ENCODE measurements at places on chromosomes 2 and 18. TPM values are rescaled to one million over a fixed set of nuclear protein-coding genes. Genes with fewer than 3 reads are reported as not detected.
A peak's percentile ranks its signal among the peaks of the same experiment; 100 is the strongest.

DNA sequence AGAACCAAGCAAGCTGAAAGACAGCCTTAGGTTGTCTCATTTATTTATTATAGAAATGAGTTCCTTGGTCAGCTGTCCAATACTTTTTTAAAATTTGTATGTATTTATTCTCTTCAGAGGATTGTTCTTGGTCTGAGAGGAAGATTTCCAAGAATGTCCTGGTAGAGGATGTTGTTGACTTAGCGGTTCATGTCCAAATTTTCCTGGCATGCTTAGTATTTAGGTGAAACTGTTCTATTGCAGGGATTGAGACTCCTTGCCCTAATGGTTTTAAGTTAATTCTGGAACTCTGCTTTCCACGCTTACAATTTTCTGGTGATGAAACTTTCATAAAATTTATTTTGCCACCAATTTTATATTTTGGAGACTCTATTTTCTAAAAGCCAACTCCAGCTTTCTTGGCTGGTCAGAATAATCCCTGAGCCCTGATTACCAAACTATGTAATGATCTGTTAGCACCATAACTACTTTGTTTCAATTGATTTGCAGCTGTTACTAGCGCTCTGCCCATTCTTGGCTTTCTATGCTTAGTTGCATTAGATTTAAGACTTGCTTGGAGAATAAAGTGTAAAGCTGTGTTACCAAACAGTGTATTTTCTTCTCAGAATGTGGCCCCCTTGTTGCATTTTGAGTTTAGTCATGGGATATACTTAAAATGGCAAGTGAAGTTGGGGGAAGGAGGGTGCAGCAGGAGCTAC is 1868.8 kb upstream of the CELF4 start:
- no peaks in the 10 kb centered on the region for H3K27me3 ChIP-seq
- H3K4me3 ChIP-seq = no peak overlapping the region
- no peak for DNase-seq
- no peaks in the 10 kb centered on the region for H3K36me3 ChIP-seq
- H3K27ac ChIP-seq = no peak overlapping the region

- H3K27me3 ChIP-seq = no peaks in the 10 kb centered on the region
- no peaks in the 10 kb centered on the region for H3K4me1 ChIP-seq
- DNase-seq = no peak
- H3K36me3 ChIP-seq = no peaks in the 10 kb centered on the region
- H3K4me3 ChIP-seq = no peak overlapping the region
These were observed 76.2 kb upstream of the MYO3B start for GRCh38 chr2:170101789-170102188.

- H3K4me3 ChIP-seq = no peak overlapping the region
- no peak overlapping the region for H3K27ac ChIP-seq
- H3K27me3 ChIP-seq = no peaks in the 10 kb centered on the region
- H3K4me1 ChIP-seq = peaks cover 12% of the 10 kb centered on the region
These were observed 47.6 kb upstream of the FHL2 start for GRCh38 chr2:105446501-105446900.

DNA sequence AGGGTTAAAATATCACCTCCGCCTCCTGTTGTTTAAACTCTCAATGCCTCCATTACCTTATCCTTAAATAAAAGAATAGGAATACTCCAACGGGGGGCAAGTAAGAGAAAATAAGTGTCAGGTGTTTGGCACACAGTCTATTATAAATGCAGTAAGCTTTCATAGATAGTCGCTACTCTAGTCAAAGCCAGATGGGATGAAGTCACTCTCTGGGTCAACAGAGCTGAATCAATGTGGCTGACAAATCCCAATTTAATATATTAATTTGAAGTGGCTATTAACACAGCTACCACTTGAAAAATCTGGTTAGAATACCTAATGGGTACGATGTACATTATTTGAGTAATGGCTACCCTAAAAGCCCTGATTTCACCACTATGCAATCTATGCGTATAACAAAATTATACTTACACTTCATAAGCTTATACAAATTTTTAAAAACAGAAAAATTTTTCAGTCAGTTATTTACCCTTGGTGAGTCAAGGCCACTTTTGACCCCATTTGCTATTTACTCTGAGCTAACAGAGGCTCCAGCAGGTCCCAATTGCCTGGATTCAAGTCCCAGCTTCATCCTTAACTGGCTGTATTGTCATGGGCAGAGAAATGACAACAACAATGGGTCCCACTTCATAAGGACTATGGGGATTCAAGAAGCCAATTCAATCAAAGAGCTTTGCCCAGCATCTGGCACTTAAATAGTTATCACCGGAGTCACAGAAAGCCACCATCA is 167.5 kb upstream of the PID1 start:
- H3K27me3 ChIP-seq = no peaks in the 10 kb centered on the region
- H3K4me1 ChIP-seq = no peaks in the 10 kb centered on the region
- H3K4me3 ChIP-seq = no peak overlapping the region

DNA sequence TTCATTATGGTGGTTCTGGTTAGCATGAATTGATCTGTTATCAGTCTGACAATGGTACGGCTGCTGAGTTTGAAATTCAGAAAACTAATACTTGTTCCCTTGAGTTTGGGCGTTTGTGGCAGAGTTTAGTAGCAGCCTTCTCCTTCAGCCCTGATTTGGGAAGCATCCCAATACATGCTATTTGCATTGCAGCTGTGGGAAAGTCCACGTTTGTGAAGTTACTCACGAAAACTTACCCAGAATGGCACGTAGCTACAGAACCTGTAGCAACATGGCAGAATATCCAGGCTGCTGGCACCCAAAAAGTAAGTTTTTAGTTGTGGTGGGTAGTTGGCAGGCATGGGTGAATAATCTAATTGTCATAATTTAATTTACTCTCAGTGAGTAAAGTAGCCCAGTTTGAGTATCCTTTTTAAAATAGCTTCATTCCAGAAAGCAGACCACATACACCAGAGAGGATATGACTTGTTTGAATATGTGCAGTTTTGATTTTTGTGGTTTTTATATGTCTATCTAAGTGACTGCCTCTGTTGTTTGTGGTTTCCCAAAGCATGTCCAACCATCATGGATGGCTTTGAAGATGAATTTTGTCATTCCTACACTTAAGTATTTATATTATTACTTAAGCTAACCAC is 12.2 kb downstream of the DGUOK start:
- no peak overlapping the region for H3K4me3 ChIP-seq
- H3K27ac ChIP-seq = peak overlapping the region; percentile 45
- H3K4me1 ChIP-seq = peaks cover 31% of the 10 kb centered on the region
- H3K27me3 ChIP-seq = no peaks in the 10 kb centered on the region
- H3K36me3 ChIP-seq = peaks cover 17% of the 10 kb centered on the region

GRCh38 chr2:202161151-202161835 is 77.1 kb downstream of the SUMO1 start:
- DNase-seq = no peak
- no peak overlapping the region for H3K4me3 ChIP-seq
- peaks cover 10% of the 10 kb centered on the region for H3K4me1 ChIP-seq
- H3K36me3 ChIP-seq = no peaks in the 10 kb centered on the region
- H3K27me3 ChIP-seq = no peaks in the 10 kb centered on the region
- no peak overlapping the region for H3K27ac ChIP-seq

DNA sequence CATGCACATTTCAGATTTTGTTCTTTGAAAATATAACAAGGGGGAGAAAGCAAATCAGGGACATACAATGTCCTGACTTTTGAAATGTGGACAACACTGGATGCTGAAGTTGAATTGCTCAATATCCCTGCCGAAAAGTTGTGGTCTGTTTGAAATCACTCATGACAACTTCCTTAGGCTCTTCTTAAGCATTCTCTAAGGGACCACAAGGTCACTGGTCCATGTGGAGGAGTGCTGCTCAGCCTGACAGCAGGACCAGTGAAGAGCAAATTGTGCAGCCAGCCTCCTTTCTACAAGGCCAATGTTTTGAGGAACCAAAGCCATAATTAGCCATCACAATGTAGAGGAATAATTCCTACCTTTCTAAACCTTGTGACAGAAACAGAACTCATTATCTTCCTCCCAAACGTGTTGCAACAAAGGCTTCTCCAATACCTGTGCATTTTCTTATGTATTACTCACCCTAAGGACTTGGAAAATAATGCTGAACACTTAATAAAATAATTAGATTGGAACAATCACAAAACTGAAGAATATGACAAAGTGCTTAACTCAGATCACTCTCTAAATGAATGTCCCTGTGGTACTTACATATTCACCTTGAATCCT is 1477.6 kb upstream of the NXPH2 start:
- H3K4me3 ChIP-seq = no peak overlapping the region
- no peaks in the 10 kb centered on the region for H3K4me1 ChIP-seq
- no peak for DNase-seq
- no peaks in the 10 kb centered on the region for H3K36me3 ChIP-seq

DNA sequence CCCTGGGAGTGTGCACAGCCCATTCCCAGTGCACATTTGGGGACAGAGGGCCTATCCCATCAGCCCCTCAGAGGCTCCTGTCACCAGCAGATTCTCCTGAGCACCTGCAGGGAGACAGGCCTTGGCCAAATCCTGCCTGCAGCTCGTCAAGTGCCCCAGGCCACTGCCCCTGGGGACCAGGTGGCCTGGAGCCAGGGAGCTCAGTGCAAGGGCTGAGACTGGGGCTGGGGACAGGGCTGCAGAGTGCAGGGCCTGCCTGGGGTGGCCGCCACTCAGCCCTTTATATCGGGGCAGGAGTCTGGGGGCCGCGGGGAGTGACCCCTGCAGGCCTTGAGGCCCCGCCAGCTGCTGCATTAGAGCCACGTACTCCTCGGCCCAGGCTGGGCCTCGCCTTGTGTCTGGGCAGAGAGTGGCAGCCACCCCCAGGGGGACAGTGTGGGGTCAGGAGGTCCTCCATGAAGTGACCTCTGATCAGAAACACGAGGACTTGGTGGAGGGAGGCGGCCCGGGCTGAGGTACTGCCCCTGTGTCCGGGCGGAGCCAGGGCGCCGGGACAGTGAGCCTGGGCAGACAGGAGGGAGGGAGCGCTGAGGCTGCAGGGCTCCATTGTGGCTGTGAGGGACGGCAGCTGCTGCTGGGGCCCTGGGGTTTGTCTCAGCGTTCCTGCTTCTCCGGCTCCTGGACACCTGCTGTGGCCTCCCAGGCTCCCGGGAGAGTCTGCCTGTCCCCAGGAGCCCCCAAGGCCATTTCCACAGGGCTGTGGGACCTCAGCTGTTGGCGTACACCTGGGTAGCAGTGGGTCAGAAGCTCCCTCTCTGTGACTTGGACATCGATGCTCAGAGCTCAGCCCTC is 24.2 kb downstream of the GPC1 start:
- peaks cover 8% of the 10 kb centered on the region for H3K36me3 ChIP-seq
- peak; percentile 78 for DNase-seq
- no peaks in the 10 kb centered on the region for H3K27me3 ChIP-seq
- H3K4me3 ChIP-seq = no peak overlapping the region

DNA sequence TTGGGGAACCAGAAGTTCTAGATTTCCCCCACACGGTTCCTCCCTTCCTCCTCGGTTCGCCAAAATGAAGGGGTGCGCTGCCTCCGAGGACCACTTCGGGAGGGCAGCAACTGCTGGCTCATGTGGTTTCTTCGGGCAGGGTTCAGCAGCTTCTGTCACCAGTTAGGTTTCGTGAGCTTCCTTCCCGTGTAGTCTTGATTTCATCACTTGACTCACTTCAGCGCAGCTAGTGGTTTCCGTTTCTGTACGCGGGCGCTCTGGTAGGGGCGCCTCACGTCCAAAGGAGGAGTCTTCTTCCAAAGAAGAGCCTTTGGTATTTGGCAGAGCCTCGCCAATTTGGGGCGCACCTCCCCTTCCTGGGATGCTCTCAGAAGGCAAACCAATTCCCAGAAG is 485 bp upstream of the GALNT3 start:
- H3K4me1 ChIP-seq = peaks cover 27% of the 10 kb centered on the region
- no peaks in the 10 kb centered on the region for H3K36me3 ChIP-seq
- peak; percentile 91 for DNase-seq
- peak overlapping the region; percentile 85 for H3K4me3 ChIP-seq
- H3K27me3 ChIP-seq = no peaks in the 10 kb centered on the region
- peak overlapping the region; percentile 62 for H3K27ac ChIP-seq

LHCGR gene
- not detected for total RNA-seq

VPS54 gene
- 20.6 TPM for total RNA-seq

STPG4 gene
- total RNA-seq = 0.72 TPM

C18orf32 gene
- 16.6 TPM for total RNA-seq

Measured in osteoblast (primary cell).